Adrenal gland (tissue), 19 donors: ENCODE measurements at places on chromosomes 11 and 22.
A peak's percentile ranks its signal among the peaks of the same experiment; 100 is the strongest.

- no peak overlapping the region for H3K27ac ChIP-seq
- H3K27me3 ChIP-seq = no peaks in the 10 kb centered on the region
- no peak for DNase-seq
- no peak overlapping the region for H3K4me3 ChIP-seq
- H3K36me3 ChIP-seq = no peaks in the 10 kb centered on the region
- H3K4me1 ChIP-seq = no peaks in the 10 kb centered on the region
Measured at GRCh38 chr11:114522818-114523217, 36.9 kb downstream of the NXPE1 start.

- no peaks in the 10 kb centered on the region for H3K27me3 ChIP-seq
- H3K4me3 ChIP-seq = no peak overlapping the region
- no peaks in the 10 kb centered on the region for H3K4me1 ChIP-seq
- H3K27ac ChIP-seq = no peak overlapping the region
- peak; percentile 17 for DNase-seq
Measured at GRCh38 chr11:134638796-134639430, 226.9 kb upstream of the B3GAT1 start.

- H3K4me1 ChIP-seq = peaks cover 55% of the 10 kb centered on the region
- peak overlapping the region; percentile 97 for H3K27ac ChIP-seq
- peak; percentile 97 for DNase-seq
- H3K27me3 ChIP-seq = no peaks in the 10 kb centered on the region
- no peak overlapping the region for H3K4me3 ChIP-seq
- no peaks in the 10 kb centered on the region for H3K36me3 ChIP-seq
Measured at GRCh38 chr22:37545703-37546436, 14.4 kb upstream of the CDC42EP1 start.

DNA sequence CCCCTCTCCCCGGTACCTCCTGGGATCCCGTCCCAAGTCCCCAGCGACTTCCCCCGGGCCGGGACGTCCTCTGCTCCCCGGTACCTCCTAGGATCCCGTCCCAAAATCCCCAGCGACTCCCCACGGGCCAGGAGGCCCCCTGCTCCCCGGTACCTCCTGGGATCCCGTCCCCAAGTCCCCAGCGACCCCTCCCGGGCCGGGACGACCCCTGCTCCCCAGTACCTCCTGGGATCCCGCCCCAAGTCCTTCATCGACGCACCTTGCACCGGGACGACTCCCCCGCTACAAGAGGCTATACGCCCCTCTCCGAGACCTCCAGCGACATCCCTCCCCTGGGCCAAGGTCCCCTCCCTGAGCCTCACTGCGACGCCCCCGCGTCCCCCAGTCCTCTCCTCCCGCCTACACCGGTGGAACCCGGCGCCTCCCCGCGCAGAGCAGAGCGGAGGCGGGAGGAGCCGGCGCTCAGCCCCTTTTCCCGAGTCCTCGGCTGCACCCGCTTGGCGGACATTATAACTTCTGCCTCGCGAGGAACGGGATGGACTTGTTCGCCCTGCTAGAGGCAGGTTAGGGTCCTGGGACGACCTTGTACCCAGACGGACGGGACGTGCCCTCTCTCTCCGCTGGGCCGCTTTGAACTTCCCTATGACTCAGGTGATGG lies 912 bp downstream of the KREMEN1 start:
- H3K36me3 ChIP-seq = no peaks in the 10 kb centered on the region
- peak overlapping the region; percentile 28 for H3K27ac ChIP-seq
- peaks cover 54% of the 10 kb centered on the region for H3K4me1 ChIP-seq
- peak; percentile 59 for DNase-seq

GRCh38 chr11:108518581-108518980 lies 20.4 kb upstream of the POGLUT3 start:
- no peak overlapping the region for H3K27ac ChIP-seq
- no peaks in the 10 kb centered on the region for H3K36me3 ChIP-seq
- no peak for DNase-seq
- H3K4me1 ChIP-seq = no peaks in the 10 kb centered on the region

DNA sequence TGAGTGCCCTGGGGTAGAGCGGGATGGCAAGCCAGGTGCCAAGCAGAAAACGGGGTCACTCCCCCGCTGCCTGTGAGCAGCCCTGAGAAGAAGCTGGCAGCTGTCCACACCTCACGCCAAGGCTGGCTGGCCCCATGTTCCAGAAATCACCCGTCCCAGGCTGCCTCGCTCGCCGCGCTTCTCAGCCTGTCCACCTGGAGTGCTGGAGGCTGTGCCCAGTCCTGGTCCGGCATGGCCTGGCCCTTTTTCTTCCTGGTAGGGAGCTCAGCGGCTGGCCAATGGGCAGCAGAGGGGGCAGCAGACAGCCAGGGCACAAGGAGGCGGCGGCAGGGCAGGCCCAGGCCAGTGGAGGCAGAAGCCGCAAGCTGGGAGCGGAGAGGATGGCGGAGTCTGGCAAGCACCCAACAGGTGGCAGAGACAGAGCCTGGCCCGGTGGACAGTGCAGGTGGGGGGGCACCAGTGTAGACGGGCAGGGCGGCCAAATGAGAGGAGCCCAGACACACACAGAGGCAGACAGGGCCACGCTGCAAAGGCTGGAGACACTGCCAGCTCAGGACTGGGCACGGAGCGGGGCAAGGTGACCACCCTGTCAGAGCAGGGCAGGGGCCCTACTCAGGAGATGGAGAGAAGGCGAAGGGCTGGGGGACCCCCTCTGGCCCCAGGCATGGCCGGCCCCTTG lies 37.2 kb upstream of the TH start:
- H3K36me3 ChIP-seq = no peaks in the 10 kb centered on the region
- H3K4me1 ChIP-seq = no peaks in the 10 kb centered on the region
- no peak overlapping the region for H3K4me3 ChIP-seq
- no peak overlapping the region for H3K27ac ChIP-seq

DNA sequence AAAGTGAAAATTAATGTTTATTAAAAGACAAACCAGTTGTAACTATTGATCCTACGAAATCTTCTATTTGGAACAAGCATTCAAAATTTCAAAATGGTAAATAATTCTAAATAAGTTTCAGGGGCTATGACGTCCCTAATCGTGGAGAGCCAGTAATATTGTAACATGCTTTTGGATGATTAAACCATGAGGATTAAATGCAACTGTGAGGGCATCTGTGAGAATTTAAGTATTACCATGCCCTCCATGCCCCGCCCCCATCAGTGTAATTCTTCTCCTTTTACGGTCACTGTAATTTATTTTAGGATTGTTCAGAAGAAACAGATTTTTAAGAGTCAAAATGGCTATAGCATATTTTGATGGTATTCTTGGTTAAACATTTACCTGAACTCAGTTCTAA lies 133.2 kb downstream of the APOL5 start:
- no peak for DNase-seq
- peaks cover 3% of the 10 kb centered on the region for H3K4me1 ChIP-seq
- H3K27me3 ChIP-seq = no peaks in the 10 kb centered on the region
- no peak overlapping the region for H3K27ac ChIP-seq

- H3K27ac ChIP-seq = no peak overlapping the region
- DNase-seq = no peak
- H3K27me3 ChIP-seq = no peaks in the 10 kb centered on the region
- H3K36me3 ChIP-seq = no peaks in the 10 kb centered on the region
- H3K4me1 ChIP-seq = no peaks in the 10 kb centered on the region
Measured at GRCh38 chr11:88277349-88277915, 60.1 kb downstream of the CTSC start.

DNA sequence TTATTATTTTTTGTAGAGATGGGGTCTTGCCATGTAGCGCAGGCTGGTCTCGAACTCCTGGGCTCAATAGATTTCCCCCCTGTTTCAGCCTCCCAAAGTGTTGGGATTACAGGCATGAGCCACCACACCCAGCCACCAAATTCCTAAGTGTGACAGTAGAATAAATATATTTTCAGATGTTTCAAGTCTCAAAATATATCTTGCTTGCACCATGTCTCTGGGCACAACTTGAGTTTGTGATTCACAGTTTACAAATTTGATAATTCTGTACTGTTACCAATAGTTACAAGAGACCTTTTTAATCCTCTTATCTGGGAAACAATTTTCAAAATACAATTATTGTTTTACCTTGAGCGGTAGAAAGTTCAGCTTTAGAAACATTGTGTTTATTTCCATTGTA lies 19.1 kb downstream of the DCPS start:
- H3K4me1 ChIP-seq = peaks cover 30% of the 10 kb centered on the region
- no peak for DNase-seq
- no peaks in the 10 kb centered on the region for H3K36me3 ChIP-seq

DNA sequence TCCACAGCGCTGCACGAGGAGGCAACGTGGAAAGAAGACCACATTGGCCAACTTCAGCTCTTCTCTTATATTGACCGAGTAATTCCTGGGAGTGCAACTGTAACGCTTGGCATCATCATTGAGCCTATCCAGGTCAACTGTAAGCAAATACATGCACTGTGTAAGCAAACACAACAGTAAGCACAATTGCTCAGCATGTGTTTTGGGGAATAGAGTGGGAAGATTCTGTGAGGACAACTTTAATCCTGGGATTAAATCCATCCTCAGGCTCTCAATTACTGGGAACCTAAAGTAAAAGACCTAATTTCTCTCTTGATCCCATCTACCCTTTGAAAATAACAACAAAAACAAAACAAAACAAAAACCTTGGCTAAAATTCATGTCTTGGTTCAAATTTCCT lies 109.5 kb upstream of the DDI1 start:
- peaks cover 28% of the 10 kb centered on the region for H3K4me1 ChIP-seq
- DNase-seq = no peak
- no peak overlapping the region for H3K27ac ChIP-seq
- no peaks in the 10 kb centered on the region for H3K36me3 ChIP-seq
- no peaks in the 10 kb centered on the region for H3K27me3 ChIP-seq
- no peak overlapping the region for H3K4me3 ChIP-seq

- H3K4me3 ChIP-seq = peak overlapping the region; percentile 44
- no peaks in the 10 kb centered on the region for H3K27me3 ChIP-seq
- H3K36me3 ChIP-seq = no peaks in the 10 kb centered on the region
- peaks cover 74% of the 10 kb centered on the region for H3K4me1 ChIP-seq
Measured at GRCh38 chr11:120336641-120337354, 585 bp downstream of the ARHGEF12 start.

- no peaks in the 10 kb centered on the region for H3K27me3 ChIP-seq
- no peaks in the 10 kb centered on the region for H3K36me3 ChIP-seq
- no peak overlapping the region for H3K4me3 ChIP-seq
Measured at GRCh38 chr11:75149766-75150465, 991 bp upstream of the SLCO2B1 start.
